NCI-H69 (cell line): ENCODE measurements at places on chromosomes 1 and 21.

DNA sequence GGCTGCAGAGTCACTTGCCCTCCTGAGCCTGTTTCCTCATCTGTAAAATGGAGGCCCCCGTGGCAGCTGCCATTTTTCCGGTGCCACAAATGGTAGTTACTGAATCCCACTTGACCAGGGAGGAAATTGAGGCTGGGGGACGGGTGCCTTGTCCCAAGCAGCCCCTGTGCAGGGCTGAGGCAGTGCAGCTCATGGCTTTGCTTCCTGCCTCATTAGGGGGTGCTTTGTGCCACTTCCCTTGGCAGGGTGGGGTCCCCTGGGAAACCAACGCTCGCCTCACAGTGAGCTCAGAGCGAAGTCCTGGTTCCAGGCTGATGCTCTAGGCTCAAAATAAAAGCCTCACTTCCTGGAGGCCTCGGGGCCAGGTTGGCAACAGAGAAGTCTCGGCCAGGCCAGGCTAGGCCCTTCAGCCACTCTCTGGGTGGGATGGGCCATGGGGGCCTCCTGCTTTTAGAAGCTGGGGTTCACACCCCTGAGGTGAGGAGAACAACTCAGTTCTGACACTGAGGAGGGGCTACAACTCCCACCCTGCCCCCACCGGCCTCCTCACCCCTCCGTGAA is 6.8 kb downstream of the LAPTM5 start:
- peak; percentile 21 for DNase-seq

DNA sequence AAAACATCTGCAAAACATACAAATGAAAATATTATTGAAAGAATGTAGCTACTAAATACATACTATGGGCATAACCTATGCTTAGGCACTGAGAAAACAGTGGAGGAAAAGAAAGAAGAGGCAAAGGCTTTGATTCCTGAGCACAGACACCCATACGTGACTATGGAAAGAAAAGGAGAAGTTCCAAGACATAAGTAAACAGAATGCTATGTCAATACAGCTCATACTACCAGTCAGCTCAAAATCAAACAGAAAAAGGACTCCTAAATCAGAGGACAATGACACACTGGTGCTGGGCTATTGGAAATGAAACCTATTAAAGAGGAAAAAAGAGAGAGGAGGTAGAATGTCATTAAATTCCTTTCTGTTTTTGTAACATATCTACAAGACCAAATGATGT is 225.4 kb downstream of the SMYD3 start:
- DNase-seq: peak; percentile 15

DNA sequence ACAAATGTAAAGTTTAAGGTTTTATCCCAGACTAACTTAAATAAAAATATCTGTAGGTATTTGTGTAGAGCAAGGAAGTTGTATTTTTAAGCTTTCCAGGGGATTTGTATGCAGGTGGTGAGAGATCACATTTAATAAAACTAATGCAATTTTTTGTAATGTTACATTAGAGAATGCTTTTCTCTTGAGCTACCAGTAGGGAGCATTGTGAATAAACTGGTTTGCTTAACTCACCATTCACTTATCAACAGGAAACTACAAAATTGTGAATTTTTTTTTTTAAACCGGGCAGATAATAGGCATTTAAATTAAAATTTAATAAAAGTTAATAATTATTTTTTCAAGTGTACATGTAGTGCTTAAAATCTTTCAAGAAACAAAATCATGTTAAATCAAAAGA is 78.6 kb downstream of the IVNS1ABP start:
- peak; percentile 40 for DNase-seq

GRCh38 chr21:21508859-21509258 is 510.6 kb downstream of the NCAM2 start:
- DNase-seq: peak; percentile 24

DNA sequence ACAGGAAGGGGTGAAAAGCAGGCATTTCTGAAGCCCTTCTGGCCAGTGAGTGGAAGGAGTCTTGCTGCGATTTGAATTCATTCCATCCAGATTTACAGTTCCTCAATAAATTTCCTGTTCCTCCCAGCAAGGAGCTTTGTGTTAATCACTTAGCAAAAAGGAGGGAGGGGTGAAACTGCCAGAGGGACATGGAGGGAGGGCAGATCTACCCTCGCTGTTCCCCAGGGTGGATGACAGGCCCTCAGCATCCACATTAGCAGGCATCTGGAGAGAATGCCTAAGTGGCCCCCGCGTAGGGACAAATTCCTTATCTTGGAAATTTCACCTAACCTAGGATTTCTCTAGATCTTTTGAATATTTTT is 1.2 kb downstream of the ETV3 start:
- peak; percentile 61 for DNase-seq

DNA sequence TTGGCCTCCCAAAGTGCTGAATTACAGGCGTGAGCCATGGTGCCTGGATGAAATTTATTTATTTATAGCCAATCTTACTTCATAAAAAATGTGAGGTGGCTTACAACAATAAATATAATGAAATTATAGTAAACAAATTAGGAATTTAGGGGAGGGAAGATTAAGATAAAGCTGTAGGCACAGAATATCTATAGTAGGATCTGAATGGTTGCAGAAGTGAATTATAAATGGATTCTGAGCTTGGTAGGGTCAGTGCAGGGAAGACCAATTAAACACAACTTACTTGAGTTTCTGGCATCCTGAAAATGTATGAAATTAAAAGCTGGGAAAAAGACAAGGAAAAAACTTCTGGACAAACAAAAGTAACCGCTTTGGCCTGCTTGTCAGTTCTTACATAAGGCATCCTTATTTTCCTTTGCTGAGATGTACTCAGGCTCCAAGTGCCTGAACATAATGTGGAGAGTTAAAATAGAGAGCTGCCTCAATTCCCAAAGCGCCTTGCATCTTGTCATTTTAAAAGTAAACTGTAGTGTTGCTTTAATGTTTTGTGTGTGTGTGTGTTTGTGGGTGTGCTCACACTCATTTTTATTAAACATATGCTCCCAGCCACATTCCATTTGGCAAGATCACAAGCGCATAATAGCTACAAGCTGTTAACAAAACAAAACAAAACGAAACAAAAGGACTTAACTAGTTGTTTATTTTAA is 247.3 kb downstream of the S1PR1 start:
- peak; percentile 12 for DNase-seq

DNA sequence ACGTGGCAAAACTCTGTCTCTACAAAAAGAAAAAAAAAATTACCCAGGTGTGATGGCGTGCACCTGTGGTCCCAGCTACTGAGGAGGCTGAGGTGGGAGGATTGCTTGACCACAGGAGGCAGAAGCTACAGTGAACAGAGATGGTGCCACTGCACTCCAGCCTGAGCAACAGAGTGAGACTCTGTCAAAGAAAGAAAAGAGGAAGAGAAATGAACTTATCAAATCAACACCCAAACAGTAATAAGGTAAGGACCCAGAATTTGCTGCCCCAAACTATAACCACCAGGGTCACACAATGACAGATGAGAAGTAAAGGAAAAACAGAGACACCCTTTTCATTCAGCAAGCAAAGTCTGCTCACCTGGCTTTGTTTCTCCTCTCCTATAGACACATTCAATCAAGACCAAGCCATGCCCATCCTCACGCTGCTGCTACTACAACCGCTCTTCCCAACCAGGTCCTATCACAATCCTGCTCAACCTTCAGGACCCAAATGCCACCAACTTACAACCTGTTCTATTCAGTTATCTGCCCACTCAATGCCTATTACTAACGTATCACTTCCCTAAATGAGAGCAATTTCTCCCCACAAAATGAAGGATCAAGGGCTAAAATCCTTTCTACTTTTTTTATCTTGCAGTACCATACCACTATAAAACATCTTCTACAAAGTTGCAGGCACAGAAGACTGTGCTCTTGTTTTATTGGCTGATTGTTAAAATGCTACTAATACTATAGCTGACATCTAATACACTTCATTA is 183.5 kb downstream of the RERE start:
- DNase-seq: no peak

DNA sequence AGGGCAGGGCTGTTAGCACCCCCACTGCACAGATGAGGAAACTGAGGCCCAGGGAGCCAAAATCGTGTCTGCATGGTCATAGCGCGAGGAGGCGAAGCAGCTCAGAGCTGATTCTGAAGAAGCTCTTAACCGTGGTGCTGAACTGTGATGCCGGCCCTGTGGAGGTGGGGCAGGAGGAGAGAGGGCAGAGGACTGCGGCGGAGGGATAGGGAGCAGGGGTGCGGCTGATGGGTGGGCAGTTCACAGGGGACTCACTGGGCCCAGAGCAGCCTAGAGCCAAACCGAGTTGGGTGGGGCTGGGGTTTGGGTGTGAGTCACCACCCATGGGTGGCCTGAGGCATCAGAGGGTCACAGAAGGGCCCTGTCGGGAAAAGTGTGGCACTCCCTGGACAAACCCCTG is 74.7 kb downstream of the RAP1GAP start:
- no peak for DNase-seq

- DNase-seq: peak; percentile 70
Measured at GRCh38 chr1:212699625-212700222, at the start of gene BATF3. Gene BATF3, minus strand, starts transcription at chr1:212699840. Its CDS starts 78 bp downstream, at chr1:212699762.

DNA sequence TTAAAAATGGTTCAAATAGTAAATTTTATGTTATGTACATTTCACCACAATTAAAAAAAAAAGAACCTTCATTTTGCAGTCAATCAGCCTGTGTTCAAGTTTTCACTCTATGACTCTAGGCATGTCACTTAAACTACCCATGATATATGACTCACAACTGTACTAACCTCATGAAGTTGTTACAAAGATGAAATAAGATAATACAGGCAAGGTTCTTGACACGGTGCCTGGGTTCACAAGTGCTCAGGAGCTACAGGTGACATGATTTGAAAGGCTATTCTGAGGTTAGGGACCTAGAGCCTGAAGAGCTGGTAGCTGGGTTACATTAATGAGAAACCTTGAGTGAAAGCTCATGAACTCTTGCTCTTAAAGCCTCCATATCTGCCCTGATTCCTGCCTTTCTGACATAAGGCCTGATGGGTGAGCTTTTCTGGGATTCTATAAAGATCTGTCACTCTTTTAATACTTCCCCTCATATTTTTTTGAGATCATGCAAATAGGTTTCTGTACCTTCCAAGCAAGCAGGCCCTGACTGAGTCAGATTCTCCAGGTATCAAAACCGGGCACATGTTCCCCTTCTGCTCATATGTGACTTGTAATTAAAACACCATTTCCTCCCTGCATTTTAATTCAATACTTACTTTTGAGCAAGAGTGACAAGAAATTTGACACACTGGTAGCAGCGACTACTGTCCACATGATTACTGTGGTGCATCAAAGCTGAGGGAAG is 34.0 kb downstream of the PCSK9 start:
- no peak for DNase-seq

DNA sequence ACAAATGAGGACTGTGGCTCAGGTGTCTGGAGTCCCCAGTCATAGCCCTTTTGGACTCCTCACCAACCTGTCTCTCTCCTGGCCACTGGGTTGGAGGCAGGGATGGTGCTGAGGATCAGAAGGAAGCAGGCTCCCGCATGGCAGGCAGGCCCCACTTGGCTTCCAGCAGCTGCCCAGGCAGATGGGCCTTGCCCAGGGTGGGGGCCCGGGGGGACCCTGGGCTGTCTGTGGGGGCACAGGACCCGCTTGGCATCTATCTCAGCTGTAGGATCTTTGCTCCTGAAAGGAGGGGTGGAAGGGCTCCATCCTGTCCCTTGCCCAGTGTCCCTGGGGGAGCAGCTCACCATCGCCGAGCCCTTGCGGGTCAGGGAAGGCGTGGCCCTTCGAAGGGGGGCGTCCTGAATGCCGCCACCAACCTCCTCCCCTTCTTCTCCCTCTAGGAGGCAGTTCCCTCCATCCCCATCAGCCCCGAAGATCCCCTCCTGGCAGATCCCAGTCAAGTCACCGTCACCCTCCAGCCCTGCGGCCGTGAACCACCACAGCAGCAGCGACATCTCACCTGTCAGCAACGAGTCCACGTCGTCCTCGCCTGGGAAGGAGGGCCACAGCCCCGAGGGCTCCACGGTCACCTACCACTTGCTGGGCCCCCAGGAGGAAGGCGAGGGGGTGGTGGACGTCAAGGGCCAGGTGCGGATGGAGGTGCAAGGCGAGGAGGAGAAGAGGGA is 154.5 kb downstream of the PEX14 start:
- no peak for DNase-seq

DNA sequence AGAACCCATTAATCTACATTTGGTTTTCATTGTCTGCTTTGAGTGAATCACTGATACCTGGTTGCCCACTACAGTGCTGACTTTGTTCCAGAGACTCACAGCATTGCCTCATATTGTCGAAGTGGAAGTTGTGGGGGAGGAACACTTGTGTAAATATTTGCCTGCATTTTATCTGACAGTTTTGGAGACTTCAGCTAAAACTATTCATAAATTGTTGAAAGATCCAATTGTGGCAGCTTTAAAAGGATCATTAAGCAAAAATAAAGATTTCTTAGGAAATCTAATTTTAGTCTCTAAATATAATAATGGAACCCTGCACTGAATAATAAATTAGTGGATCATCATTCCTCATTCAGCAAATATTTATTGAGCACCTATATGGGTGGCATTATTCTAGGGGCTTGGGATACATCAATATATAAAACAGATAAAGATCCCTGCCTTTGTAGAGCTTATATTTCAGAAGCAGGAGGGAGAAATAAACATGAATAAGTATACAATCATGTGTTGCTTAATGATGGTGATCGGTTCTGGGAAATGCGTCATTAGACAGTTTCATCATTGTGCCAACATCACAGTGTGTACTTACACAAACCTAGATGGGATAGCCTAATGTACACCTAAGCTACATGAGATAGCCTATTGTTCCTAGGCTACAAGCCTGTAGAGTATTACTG is 73.5 kb downstream of the OSBPL9 start:
- DNase-seq: peak; percentile 74

DNA sequence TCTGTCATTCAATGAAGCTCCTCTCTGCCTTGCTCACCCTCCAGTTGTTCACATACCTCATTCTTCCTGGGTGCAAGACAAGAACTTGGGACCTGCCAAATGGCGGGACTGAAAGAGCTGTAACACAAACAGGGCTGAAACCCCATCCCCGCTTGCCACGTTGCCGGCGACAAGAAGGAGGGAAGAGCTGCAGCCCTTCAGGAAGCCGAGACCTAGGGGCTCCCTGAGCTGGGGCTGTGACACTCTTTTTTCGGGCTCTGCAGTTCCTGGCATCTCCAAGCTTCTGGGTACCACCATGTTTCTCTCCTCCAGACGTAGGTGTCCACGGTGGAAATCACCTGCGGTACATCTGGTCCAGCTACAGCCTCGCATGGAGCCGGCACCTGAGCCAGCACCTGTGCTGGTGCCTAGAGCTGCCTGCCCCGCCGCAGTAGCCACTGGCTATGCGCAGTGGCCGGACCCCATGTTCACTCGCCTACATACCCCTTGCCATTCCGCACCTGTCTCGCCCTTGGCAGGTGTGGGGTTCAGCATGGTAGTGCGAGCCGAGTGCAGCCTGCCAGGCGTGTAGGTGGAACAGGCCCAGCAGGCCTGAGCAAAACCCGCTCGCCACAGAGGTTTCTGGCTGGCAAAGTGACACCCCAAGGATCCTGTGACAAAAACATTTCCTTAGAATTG is 367.0 kb upstream of the NEGR1 start:
- no peak for DNase-seq

DNA sequence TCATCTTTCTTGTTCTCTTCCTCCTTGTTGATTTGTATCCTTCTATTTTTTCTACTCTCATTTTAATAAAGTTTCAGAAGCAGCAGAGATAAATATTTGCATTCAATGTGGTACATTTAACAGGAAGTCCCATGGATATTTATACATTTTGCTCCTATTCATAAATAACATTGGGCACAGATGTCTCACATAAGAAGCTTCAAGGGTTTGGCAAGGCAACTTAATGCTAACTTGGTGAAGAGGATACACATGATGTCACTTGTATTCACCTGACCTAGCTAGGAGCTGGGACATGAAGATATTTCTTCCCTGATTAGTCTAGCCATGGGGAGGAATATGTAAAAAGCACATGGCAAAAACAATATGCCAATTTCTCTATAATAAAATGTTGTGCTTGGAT is 65.1 kb upstream of the DUSP10 start:
- no peak for DNase-seq
